Right ventricle myocardium superior (tissue), 1 donor: ENCODE measurements at places on chromosomes 5 and 9. TPM values are rescaled to one million over a fixed set of nuclear protein-coding genes. Genes with fewer than 3 reads are reported as not detected.

CCDC69 gene
- 178 TPM for total RNA-seq

FRMD3 gene
- total RNA-seq, result 93.2 TPM

GABRA1 gene
- total RNA-seq, result not detected

PCAT7 gene
- 0.08 TPM for total RNA-seq

CMBL gene
- total RNA-seq, result 50.0 TPM

DPP7 gene
- 153 TPM for total RNA-seq

GOLM1 gene
- 3.7 TPM for total RNA-seq

ANKRD31 gene
- total RNA-seq, result 0.08 TPM

CKMT2 gene
- total RNA-seq, result 1,933 TPM

PCDHGB4 gene
- 5.8 TPM for total RNA-seq

QRFP gene
- total RNA-seq, result not detected

EMB gene
- total RNA-seq, result 15.9 TPM

ACTL7B gene
- not detected for total RNA-seq

RNF20 gene
- total RNA-seq, result 40.9 TPM

BARHL1 gene
- total RNA-seq, result not detected

PCDHGA2 gene
- 6.5 TPM for total RNA-seq

PLEKHG4B gene
- total RNA-seq, result not detected

LCN15 gene
- not detected for total RNA-seq

SSNA1 gene
- total RNA-seq, result 73.7 TPM

MSX2 gene
- 1.2 TPM for total RNA-seq

RANBP6 gene
- 20.5 TPM for total RNA-seq

UNC5A gene
- total RNA-seq, result 0.05 TPM

GDF9 gene
- total RNA-seq, result 0.16 TPM

PCDHGB6 gene
- 6.2 TPM for total RNA-seq

SLC34A3 gene
- not detected for total RNA-seq

MYMK gene
- not detected for total RNA-seq

TAF11L5 gene
- total RNA-seq, result not detected

PRR16 gene
- total RNA-seq, result 14.2 TPM

PDLIM4 gene
- total RNA-seq, result 5.2 TPM

TNFSF8 gene
- 0.46 TPM for total RNA-seq

TTC16 gene
- total RNA-seq, result 0.48 TPM

TNFSF15 gene
- total RNA-seq, result not detected

PCDHA1 gene
- not detected for total RNA-seq

TSSK1B gene
- not detected for total RNA-seq

CYFIP2 gene
- total RNA-seq, result 27.6 TPM
